ENCODE measurements at places on chromosomes 12 and 14.

- DNase-seq: no peak
Observed at GRCh38 chr14:30960216-30960615, 65.2 kb upstream of the AP4S1 start.

DNA sequence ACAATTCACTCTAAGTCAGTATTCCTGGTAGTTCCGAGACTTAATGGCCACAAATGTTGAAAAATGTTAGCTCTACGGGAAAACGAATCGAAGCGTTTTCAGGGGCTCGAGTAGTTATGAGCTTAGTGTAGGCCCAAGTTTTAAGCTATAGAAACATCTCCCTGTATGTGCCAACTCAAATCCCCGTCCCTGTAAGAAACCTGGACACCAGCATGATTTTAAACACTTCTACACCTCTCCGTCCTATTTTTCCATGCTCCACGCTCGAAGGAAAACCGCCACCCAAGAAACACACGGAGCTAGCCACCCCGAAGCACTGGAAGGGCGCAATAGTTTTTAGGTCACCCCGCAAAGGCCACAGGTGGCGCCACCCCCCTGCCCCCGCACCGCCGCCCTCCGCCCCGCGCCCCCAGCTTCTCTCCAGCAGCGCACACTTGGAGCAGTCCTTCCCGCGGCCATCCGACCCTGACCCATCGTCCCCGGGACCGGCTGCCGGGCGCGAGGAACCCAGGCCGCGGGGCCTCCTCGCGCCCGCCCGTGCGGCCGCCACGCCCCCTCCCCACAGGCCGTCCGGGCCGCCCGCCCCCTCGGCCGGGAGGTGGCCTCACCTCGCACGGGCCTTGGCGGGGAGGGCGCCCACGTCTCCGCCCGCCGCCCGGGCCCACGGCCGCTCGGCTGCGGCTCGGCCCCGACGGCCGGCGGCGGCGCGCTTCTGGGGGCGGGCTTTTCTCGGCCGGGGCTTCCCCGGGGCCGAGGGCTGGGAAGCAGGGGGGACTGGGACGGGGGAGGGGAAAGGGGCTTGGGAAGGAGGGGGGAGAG lies 522 bp downstream of the R3HDM2 start:
- DNase-seq: peak; percentile 16

- no peak for DNase-seq
Observed at GRCh38 chr14:59240356-59240755, 51.9 kb downstream of the DAAM1 start.

DNA sequence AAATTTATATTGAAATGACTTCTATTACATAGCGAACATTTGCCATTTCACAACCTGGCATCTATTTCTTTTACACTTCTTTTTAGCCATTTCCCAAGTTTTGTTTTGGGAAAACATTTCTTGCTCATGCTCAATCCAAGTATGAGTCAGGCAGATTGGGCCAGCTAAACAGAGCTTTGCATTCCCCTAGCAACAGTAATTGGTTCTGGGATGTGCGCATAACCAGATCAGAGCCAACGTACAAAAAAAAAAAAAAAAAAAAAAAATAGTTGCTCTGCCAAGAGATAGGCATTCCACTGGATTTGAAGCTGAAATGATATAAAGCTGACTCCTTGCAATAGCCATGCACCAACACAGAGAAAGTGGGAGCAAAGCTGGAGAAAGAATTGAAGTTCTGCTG lies 37.5 kb downstream of the PLCZ1 start:
- DNase-seq: no peak

DNA sequence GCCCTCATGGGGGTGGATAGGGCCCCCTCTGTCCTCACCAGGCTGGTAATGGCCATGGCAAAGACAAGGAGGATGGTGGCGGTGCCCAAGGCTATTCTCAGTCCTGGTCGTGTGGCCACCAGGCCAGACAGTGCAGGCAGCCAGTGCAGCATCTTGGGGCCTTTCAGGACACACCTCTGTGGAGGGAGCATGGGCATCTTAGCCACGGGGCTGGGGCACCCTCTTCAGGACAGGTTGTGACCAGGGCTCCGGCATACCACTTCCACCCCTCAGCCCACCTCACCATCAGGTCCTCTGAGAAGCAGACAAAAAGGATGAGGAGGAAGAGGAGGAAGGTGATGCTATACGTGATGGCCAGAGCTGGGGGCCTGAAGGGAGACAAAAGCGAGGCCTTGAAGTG lies 10.8 kb downstream of the ADCY4 start:
- DNase-seq: no peak

GRCh38 chr12:114666746-114667668 lies 17.0 kb downstream of the TBX3 start:
- no peak for DNase-seq

- DNase-seq: no peak
Observed at GRCh38 chr12:108109954-108110353, 19.1 kb upstream of the WSCD2 start.

DNA sequence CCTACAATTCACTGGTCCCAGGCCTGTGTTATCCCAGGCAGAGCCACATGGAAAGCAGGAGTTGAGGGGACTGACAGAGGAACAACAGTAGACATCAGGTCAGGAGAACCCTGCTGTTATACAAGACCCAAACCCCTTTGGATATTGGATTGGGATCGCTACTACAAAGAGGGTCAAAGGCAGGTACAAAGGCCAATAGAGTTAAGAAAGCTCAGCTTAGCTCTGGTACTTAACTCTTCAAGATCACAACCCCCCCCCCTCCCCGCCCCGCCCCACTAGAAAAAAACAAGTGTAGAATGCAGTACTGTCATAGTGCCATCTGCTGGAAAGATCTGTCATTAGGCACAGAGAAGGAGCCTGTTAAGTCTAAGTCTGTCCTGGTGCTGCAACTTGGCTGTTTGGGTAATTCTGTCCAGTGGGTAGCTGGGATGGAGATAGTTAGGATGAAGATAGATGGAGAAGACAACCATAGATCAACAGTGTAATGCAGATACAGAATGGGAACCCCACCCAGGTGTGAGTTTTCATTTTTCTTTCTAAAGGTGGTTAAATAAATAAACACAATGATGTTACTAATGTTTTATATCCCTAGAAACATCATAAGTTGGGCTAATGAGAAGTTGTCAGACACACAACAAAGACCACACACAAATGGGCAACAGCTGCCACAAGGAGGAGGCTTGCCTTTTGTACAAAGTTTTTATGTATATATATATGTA lies 17.2 kb downstream of the REM2 start:
- peak; percentile 64 for DNase-seq

DNA sequence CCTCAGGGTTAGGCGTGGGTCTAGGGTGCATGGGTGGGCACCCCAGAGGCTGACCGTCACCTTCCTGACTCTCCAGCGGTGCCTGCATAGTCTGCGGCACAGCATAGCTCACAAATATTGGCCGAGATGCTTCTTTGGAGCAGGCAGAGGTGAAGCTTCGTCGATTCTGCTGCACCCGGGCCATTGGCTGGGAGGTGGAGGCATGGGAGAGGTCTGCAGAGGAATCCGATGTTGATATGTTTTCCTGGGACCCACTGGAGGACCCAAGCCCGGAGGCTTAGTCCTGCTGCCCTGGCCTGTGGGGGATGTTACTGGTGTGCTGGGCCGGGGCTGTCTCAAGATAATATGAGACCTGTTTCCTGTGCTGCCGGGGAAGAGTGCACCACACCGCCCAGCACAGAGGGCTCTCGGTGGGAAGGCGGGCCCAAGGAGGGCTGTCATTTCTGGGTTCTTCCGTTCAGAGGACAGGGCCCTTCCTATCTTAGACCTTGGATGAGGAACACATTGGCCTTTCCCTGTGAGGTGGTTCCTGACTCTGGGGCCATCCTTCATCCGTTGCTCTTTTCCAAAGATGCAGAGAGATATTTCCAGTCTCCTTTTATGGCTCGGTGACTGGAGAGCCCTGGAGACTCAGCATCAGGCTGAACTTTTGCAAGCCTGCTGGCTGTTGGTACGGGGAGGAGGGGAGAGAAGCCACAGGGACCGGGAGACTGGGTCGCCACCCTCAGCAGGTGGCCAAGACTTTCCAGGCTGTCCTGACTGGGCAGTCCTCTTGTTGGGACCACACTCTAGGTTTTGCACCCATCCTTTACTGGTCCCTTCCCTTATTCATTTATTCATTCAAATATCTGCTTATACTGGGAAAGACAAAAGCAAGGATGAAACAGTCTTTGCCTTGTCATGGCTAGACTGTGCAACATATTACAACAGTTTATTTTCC lies 143.5 kb downstream of the TSPAN9 start:
- no peak for DNase-seq

- peak; percentile 92 for DNase-seq
Observed at GRCh38 chr12:108313606-108314351, 25.3 kb downstream of the CMKLR1 start.
